Upper lobe of left lung (tissue), 6 donors: ENCODE measurements at places on chromosomes 7 and 10. TPM values are rescaled to one million over a fixed set of nuclear protein-coding genes. Genes with fewer than 3 reads are reported as not detected.

TSPAN13 gene
- total RNA-seq: 129 TPM

TMEM196 gene
- not detected for total RNA-seq

URGCP gene
- total RNA-seq: 24.1 TPM

COL17A1 gene
- 1.0 TPM for total RNA-seq

ATP5F1C gene
- total RNA-seq: 146 TPM

AGR3 gene
- total RNA-seq: 10.5 TPM

UNC5B gene
- total RNA-seq: 23.6 TPM

SLC29A4 gene
- 1.1 TPM for total RNA-seq

DNA sequence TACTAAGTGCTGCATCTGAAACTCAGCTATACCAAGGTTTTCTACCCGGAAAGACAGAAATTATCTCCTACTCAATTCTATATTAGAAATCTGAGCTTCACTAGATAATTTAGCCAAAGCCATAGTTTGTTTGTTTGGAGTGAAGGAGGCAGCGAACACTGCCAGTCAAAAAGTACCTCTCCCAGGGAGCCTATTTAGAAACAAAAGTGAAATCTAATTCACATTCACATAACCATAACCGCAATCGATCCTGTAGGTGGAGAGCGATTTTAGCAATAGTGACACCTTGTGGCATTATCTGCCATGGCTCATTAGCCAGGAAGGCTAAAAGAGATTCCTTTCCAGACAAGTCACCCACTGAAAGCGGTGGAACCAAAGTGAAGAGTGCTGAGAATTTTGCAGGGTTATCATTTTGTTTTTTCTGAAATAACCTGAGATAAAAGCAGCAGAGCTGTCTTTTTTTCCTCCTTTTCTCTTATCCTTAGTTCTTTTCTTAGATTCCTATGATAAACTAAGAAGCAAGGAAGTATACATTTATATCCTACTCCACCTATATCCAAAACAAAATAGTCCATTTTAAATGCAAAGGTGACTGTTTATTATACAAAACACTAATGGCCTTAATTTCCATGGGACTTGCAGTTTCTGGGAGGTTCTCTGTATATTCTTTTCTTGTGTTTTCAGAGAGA is 83.7 kb upstream of the BET1 start:
- no peak for DNase-seq

DNA sequence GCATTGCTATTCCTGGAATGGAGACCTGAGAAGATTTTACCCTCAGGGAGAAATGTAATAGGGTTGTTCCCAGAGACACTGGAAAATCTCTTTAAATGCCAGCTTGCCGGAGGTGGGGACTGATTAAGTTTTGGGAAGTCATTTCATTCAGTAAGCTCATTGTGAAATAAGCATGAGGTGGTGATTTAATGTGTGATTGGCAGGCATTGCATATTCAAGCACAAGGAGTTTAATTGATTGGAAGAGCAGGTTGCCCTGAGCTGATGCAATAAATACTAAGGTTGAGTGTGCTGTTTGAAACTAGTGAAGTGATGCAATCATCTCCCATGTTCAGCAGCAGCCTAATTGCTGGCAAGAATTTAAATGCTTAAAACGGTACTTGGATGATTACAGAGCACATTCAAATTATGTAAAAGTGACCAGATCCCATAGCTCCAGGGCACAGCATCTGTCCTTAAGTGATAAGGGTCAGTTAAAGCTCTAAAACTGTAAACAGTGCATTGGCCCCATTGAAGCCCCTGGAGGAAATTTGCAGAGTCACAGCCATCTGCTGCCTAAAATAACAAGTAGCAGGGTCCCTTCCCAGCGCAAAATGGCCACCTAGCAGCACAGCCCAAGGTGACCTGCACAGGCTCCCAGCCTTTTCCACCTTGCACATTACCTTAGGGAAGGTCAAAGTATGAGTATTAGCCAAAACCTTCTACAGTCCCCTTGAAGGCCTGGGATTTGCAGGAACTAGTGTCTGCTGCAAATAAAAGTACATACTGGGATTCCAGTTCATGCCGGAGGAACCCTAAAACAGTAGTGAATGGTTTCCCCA is 92.1 kb downstream of the CCDC71L start:
- DNase-seq: no peak

DNA sequence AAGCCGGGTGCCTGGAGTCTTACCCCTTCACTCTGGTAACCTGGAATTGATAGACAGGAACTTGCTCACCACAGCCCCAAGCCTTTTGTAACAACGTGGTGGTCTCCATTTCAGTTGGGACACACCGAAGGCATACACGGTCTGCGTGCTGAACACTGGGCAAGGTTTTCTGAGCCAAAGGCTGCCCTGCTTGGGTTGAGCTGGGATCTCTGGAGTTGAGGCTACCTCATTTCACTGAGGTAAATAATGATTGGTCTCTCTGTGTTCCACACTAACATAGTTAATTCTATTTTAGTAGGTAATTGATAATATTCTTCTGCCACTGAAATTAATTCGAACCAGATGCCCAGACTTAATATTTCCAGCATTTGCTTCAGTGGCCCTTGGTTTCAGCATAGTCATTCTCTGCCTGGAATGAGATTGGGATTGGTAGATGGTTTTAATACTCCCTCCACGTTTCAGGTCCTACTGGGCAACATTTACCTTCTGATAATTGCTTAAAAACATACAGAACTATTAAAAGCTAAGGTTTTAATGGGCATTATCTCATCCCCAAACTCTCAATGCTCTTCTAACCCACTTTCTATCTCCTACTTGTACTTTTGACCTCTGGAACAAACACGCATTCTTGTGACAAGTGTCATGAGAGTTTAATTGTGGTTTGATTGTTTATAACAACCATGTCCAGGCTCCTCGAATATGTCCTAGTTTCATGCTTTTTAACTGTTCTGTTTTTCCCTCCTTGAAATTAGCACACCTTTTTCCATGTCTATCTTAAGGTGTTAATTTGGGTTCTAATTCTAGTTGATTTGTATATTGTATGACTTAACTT is 202.3 kb upstream of the KLF6 start:
- DNase-seq: no peak

- no peak for DNase-seq
Observed at GRCh38 chr7:8592167-8592566, 158.8 kb downstream of the NXPH1 start.

DNA sequence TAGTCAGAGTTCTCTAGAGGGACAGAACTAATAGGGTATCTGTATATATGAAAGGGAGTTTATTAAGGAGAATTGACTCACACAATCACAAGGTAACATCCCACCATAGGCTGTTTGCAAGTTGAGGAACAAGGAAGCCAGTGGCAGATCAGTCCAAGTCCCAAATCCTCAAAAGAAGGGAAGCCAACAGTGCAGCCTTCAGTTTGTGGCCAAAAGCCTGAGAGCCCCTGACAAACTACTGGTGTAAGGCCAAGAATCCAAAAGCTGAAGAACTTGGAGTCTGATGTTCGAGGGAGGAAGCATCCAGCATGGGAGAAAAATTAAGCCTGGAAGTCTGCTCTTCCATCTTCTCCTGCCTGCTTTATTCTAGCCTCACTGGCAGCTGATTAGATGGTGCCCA is 1107.2 kb upstream of the CELF2 start:
- no peak for DNase-seq

GRCh38 chr7:20035279-20035875 is 181.8 kb downstream of the MACC1 start:
- DNase-seq: peak; percentile 9

DNA sequence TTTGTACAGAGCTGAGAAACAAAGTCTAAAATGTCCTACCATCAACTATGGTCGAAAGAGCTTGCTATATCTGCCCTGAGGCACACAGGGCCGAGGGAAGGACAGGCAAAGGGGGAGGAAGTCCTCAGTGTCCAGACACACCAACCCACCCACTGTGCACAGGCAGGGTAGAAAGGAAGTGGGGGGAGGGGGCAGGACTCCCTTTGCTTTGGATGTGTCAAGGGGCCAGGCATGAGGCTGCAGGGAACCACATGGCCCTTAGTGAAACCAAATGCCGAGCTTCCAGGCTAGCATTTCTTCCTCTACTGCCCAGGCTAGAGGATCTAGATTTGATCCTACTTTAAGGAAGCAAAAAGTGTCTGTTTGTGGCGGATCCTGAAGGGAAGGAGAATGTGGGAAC is 28.6 kb downstream of the KCNH2 start:
- no peak for DNase-seq

DNA sequence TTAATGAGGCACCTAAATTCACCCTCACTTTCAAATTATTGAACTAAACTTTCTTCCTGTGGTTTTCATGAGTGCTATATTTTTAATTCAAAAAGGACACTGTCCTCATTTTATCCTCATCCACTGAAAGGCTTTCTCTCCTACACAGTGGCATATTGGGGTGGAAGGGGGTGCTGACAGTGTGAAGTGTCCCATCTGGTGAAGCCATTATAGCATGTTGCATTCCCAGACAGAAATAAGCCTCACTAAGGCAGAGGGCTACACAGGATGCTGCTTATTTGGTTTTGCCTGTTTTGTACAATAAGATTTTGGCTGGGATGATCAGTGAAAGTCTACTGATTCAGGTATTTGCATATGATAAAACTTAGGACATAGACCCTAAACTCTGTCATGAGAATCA is 82.4 kb upstream of the INHBA start:
- DNase-seq: no peak

DNA sequence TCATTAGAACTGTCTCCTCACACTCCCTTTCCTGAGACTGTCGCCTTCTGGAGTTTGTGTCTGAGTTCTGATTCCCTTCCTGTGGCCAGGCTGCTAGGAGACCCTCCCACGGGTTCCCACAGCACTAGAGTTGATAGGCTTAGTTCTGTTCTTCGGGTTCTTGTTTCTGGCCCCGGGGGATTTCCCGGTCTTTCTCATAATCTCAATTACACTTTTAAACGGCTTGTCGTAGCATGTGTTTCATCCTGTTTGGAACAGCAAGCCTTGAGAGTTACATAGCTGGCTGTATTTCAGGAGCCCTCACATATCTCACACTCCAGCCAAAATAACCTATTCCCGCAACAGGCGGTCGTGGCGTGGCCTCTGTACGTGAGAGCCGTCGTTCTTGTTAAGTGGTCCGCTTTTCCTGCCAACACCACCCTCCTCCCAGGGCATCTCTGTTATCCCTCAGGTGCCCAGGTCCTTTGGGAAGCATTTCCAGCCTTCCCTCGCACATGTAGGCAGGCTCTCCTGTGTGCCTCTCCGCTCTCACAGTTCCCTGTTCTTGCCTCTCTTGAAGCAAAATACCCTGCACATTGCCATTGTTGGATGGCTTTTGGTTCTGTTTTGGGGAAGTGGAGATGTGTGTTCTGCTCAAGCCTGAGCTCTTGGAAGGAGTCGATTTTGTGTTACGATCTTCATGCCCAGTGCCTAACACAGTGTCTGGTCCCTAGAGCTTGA is 46.0 kb downstream of the CDC123 start:
- no peak for DNase-seq

DNA sequence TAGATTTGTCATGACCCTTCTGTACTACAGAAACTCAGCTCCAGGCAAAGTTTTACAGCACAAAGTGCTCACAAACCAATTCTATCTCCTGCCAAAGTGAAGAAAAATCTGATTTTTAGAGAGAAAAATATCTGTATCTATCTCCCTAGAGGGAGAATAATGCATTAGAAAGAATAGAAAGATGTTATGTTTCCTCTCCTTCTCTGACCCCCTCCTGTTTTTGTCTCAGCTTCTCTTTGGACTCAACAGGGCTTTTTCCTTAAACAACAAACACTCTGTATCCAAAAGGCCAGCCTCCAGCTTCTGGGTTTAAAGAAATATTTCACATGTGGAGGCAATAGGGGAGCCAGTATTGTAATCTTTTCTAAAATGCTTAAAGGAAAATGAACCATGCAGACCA is 627.4 kb downstream of the REEP3 start:
- no peak for DNase-seq

- DNase-seq: no peak
Observed at GRCh38 chr7:31958226-31958625, 112.0 kb downstream of the PDE1C start.

DNA sequence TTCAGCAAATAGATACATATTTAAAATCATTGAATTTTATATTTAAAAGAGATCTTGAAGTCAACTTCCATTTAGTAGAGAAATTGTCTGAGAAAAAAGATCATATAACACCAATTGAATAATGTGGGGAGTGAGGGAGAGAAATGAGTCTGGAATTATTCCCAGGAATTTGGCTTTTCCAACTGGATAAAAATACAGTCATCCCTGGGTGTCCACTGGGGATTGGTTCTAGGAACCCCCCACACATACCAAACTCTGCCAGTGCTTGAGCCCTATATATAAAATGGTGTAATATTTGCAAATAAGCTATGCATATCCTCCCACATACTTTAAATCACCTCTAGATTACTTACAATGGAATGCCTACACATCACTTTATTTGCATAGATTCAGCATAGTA is 162.8 kb upstream of the SEMA3C start:
- DNase-seq: no peak

DNA sequence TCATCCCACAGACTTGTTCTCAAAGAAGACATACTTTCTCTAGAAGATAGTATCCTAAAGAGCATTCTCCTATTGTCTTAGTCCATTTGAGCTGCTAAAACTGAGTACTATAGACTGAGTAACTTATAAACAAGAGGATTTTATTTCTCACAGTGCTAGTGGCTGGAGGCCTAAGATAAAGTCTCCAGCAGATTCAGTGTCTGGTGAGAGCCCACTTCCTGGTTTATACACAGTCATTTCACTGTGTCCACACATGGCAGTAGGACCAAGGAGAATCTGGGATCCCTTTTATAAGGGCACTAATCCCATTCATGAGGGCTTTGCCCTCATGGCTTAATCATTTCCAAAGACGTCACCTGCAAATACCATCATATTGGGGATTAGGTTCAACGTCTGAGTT is 68.7 kb downstream of the LRRC17 start:
- DNase-seq: no peak

DNA sequence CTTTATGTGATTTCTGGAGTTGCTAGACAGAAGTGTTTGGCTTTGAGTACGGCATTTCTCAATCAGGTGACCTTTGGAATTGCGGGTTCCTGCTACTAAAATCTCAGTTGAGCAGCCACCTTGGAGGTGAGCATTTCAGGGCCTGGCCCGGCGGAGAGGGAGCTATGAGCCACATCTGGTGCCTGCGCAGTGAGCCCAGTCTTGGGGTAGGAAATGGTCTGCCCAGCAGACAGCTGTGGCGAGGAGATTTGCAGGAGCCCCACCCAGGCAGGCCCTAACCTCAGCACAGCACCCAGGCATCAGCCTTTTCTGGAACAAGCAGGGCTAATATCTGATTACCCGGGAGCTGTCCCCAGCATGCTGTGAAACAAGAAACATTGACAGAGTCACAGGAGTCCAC is 547.9 kb upstream of the FOXK1 start:
- no peak for DNase-seq

DNA sequence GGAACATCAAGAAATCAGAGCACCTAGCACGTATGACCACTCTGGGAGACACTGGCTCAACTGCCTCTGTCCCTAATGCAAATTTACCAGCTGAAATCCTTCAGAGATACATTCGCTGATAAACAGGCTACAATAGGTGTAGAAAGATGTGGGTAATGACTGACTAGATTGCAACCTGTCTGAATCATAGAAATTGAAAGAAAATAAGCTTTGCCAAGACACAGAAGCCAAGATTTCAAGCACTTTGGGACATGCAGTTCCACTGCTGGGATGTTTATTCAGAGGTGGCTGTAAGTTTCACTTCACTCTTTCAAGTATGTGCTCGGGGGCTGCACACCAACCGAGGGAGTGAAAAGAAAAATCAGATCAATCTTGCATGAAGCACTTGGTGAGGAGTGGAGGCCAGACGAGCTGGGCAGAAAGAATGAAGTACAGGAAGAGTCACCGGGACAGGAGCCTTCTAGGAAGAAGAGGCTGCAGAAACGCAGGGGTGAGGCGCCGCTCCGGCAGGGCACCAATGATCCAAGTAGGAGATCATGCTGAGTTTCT is 276.7 kb downstream of the PARD3 start:
- DNase-seq: no peak
